ENCODE measurements at places on chromosomes 16 and 17. TPM values are rescaled to one million over a fixed set of nuclear protein-coding genes. Genes with fewer than 3 reads are reported as not detected.

AKTIP gene
- total RNA-seq = 20.5 TPM

CDRT15 gene
- not detected for total RNA-seq

GRCh38 chr16:23148513-23149266 is 562 bp downstream of the USP31 start:
- peak; percentile 39 for DNase-seq

GRCh38 chr17:57121308-57122042 is 36.4 kb downstream of the AKAP1 start:
- DNase-seq = no peak

DNA sequence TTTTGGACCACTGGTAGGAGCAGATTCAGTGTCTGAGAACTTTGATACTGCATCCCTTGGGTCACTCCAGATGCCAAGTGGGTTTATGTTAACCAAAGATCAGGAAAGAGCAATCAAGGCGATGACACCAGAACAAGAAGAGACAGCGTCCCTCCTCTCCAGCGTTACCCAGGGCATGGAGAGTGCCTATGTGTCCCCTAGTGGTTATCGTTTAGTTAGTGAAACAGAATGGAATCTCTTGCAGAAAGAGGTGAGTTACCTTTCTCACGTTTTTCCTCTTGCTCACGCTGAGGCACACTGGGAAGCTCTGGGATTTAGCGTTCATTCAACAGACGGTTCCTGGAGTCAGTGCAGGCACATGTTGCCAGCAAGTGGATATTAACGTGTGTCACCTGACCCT is 58.0 kb downstream of the NUP88 start:
- DNase-seq = no peak

- no peak for DNase-seq
Measured at GRCh38 chr17:29412780-29413565, 22.8 kb downstream of the TAOK1 start.

Measured in activated T-helper 2 cell treated with anti-CD3 and anti-CD28 coated beads, Interferon-gamma antibody, Interleukin-2, Interleukin-4, amounts not matched to agents 10 μg/mL and 5 μg/mL and 100 μg/mL, durations not matched to agents 14 hours and 24 hours and 36 hours (primary cell).